ENCODE measurements at places on chromosomes 5 and 9. TPM values are rescaled to one million over a fixed set of nuclear protein-coding genes. Genes with fewer than 3 reads are reported as not detected.

DNA sequence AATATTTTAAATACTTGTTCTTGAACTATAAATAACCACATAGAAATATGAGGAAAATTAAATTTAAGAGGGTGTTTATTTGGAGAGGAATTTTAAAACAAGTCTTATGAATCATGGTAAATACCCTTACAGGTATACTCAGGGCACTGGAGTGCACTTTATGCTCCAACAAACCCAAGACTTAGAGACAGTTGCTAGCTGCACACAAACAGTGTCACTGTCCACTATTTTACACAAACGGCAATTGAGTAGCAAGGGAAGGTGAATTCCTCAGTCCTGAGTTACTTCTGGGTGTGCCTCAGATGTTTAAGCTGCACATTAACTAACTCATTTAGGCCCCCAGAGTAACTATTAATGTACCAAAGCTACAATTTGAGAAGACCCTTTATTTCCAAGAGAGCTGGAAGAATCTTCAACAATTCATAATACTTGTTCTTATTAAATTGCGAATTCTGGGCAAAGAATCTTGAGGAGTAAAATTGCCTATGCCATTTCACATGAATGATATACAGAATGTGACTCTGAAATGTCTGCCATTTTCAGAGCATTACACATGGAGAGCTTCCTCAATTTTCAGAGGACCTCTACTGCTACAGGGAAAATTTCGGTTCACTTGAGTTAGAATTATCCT, 371.2 kb downstream of the PDE4D start:
- DNase-seq, result no peak

DNA sequence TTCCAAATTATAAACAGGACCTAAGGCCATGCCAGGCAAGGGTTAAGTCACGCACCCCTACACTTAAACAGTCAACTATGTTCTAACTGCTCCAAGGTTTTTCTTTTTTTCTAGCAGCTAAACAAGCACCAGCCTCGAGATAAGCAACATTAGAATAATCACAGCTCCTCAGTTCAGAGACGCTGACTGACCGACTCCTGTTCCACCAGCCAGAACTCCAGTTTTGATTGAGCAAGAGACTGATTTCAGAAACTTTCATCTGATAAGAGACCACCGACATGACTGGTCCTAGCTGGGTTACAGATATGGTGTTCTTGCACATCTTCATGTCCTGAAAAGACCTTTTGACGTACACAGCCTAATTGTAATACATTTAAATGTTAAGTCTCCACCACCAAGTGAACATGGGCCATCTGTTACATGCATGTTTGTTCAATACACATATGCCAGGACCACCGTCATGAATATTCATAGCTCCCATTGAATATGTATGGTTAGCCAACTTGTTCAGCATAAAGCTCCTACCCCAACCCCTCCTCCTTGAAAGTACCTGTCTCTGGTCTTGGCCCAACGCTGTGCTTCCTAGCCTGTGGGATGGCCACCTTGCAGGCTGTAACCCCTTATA, 23.7 kb upstream of the OTULINL start:
- no peak for DNase-seq

DNA sequence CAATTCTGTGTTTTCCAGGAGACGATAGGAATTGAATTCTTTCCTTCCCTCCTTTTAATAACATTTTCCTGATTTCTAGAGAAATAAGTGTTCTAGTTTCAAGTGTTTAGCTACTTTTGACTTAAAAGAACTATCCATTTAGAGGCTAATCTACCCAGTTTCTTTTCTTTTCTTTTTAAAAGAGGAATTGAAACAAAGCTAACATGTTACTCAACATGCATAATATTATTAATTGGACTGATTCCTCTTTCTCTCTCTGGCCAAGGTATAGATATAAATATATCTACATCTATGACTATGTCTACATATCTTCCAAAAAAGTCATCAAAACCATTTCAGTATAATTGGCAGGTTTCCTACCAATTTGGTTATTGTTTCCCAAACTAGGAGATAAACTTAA, 309.8 kb downstream of the TRPM3 start:
- DNase-seq, result no peak

- DNase-seq, result no peak
Measured at GRCh38 chr5:166282939-166283338, 2008.5 kb upstream of the WWC1 start.

Gene BARHL1
- not detected for total RNA-seq

GRCh38 chr9:85041466-85042137, 372.1 kb downstream of the NTRK2 start:
- DNase-seq, result no peak

DNA sequence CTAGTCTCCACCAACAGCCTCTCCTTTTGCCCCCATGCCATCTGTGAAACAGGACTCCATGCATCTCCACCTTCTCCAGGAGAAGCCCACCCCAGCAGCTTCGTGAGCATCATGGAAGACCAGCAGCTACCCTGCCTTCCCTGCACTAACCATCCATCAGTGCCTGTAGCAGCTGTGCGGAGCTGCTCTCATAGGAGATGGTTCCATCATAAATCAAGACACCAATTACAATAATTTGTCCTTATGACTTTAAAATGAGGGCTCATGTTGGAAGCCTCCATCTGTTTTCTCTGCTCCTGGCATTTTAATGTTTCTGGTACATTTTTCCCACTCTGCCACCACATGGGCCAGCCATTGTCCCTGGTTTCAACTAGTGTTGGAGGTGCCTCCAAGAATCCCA, 69.9 kb downstream of the FGF1 start:
- no peak for DNase-seq

GRCh38 chr5:88713818-88714217, 169.2 kb downstream of the MEF2C start:
- no peak for DNase-seq

Gene ST8SIA4
- total RNA-seq, result 1.3 TPM

Gene AJM1
- total RNA-seq, result 1.6 TPM

DNA sequence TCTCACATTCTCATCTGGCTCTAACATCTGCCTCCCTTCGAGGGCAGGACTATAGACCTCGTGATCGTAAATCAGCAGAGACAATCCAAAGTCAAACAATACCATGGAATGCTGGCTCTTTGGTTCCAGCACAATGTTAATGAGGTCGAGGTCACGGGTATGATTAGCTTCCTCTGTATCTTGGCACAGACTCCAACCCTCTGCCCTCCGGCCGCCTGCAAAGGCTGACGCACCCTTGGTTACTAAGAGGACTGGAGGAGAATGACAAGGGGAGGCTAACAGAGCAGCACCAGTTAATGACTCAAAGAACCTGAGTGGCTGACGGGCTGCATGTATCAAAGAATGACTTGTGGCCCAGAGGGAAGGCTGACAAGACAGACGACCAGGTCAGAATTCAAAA, 10.1 kb downstream of the LHFPL2 start:
- DNase-seq, result no peak

Gene SH3RF2
- 1.6 TPM for total RNA-seq

Gene GFI1B
- total RNA-seq, result 0.41 TPM

- DNase-seq, result no peak
Measured at GRCh38 chr5:114308508-114308907, 53.4 kb upstream of the KCNN2 start.

DNA sequence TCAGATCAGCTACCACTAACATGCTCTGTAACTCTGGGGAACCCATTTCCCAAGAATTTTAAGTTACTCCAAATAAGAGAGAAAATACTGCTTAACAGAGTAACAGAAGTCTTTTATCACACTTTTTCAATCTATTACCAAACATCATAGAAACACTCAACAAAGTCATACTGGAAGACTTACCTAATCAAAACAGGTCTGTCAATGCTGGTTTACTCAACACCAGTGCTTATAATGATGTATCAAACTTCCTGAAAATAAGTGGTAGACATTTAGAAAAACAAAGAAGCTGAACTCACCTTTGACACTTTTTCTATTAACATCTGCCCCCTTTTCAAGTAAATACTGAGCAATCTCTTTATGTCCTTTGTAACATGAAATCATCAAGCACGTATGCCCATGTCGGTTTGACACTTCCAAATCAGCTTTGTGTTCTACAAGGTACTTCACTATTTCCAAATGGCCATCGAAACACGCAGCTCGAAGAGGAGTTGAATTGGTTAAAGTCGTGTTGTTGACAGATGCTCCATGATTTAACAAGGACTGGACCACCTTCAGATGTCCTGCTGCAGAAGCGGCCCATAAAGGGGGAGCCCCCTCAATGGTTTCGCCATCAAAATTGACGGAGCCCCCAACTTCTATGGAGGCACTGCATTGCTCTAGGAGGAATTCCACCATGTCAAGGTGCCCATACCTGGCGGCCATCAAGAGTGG, 1.8 kb downstream of the FEM1C start:
- no peak for DNase-seq

Gene PCDHGB3
- total RNA-seq, result 3.3 TPM

Gene BHMT
- total RNA-seq, result 1.1 TPM

DNA sequence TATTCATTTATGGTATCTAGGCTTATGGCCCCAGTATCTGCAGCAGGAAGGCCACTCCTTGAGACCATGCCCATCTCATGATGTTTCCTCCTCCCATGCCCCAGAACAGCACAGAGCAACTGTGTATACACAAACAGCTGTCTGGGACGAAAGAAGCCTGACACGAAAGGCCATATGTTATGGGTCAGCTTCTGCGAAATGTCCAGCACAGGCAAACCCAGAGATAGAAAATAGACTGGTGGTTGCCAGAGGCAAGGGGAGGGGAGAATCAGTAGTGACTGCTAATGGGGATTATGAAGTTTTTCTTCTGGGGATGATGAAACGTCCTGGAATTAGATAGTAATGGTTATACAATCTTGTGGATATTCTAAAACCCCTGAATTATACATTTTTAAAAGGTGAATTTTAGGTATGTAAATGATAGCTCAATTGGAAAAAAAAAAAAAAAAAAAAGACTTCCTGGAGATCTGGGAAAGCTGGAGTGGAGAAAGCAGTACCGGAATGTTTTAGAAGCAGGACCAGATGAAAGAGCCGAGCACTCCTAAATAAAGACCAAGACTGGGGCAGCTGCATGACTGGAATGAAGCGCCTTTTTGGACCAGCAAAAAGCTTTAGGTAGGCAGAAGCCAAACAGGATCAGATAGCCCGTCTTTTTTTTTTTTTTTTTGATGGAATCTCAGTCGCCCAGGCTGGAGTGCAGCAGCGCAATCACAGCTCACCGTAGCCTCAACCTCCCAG, 29.2 kb downstream of the PCDHGC5 start:
- no peak for DNase-seq

GRCh38 chr5:66828046-66828547, 231.9 kb downstream of the MAST4 start:
- peak; percentile 21 for DNase-seq
